Substantia nigra (tissue), 51 donors: ENCODE measurements at places on chromosomes 5 and 9.

- no peak for DNase-seq
Observed at GRCh38 chr5:151556806-151557205, 34.3 kb downstream of the FAT2 start.

- no peak for DNase-seq
Observed at GRCh38 chr5:14869668-14870164, 1.9 kb downstream of the ANKH start.

DNA sequence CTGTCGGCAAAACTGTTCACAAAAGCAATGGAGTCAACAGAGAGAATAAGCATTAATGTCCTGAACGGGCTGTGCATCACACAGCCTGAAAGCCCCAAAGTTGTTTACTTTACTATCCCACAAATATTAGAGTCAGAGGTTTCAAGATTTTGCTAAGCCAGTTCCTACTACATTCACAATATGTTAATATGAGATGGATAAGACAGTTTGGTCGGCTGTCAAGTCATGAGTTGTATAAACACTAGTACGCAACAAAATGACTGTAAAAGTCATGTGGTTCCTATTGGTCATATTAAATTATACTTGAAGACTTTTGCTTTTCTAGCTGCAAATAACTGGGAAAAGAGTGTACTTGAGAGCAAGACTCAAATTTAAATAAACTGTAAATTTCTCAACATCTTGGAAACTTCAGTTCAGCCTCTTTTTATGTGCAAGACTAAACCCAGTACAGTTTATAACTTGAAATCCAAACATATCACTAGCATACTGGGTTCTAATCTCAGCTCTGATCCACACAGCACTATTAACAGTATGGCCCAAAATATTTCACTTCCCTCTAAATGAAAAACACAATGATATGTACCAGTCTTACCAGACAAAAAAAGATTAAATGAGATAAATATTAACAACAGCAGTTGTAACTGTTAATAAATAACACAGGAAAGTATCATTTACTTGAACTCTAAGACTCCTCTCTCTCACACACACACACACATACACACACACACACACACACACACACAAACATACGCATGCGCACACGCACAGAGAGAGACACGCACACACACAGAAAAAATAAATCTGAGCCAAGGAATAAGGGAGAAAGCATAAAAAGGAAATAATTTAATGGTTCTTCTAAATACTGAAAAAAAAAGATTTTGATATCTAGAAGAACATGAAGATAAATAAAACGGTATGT is 33.1 kb downstream of the FANCC start:
- no peak for DNase-seq

GRCh38 chr9:89649039-89649691 is 44.4 kb downstream of the GADD45G start:
- no peak for DNase-seq

- DNase-seq: no peak
Observed at GRCh38 chr9:110520120-110520701, 59.3 kb downstream of the SVEP1 start.

- DNase-seq: no peak
Observed at GRCh38 chr9:120774719-120775118, 18.5 kb downstream of the FBXW2 start.

DNA sequence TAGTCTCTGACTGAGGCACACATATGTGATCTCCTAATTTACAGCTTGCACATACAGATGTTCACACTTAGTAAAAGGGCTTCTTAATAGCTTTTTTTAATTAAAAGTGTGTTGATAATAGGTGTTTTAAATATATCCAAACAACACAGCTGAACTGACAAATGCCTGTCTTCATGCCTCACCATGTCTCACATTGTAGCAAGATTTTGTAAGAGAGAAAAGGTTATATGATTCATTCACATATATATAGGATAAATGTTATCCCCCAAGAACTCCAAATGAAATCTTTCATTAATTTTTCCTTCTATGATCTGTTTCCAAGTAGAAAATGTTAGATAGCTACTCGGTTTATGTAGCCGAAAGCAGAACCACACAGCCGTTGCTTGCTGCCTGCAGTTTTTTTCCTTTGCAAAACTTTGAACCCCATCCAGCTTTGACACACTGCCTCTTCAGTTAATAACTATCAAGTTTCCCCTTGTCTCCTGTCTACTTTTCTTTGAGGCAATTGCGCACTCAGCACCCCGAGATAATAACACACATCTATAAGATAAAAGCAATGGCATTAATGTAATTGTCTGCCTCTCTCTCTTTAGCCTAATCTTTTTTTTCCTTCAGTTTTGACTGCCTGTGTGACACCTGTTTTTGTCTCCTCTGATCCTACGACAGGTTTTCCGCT is 299.2 kb downstream of the BNC2 start:
- DNase-seq: no peak

- no peak for DNase-seq
Observed at GRCh38 chr9:13281356-13282016, 2.0 kb upstream of the MPDZ start.

DNA sequence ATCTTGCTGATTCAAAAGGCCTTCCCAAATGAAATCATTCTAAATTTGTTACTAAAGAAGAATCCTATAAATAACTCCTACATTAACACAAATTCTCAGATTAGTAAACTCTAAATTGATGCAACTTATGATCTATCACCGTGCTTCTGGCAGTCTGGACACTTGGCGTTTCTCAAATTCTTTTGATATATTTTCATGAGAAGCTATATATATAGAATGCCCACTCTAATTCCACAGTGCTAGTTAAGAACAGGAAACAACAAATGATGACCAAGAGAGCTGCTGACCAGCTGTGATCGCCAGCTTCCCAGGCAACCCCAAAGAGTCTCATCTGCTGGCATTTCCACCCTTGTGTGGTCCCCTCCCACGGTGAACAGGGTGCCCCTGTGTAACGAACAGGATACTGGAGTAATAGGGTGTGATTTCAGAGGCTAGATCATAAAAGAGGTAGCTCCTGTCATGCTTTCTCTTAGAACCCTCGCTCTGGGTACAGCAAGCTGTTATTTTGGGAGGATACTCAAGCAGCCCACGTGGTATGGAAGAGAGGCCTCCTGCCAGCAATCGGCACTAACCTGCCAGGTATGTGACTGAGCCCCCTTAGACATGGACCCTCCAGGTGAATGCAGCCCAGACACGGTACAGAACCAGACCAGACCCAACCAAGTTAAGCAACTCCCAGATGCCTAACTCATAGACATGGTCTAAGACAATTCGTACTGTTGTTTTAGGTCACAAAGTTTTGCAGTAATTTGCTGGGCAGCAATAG is 64.7 kb downstream of the CDC14B start:
- DNase-seq: no peak

GRCh38 chr5:90987726-90988125 is 395.4 kb downstream of the ARRDC3 start:
- no peak for DNase-seq

- DNase-seq: no peak
Observed at GRCh38 chr5:136285096-136285855, 80.1 kb downstream of the TRPC7 start.

DNA sequence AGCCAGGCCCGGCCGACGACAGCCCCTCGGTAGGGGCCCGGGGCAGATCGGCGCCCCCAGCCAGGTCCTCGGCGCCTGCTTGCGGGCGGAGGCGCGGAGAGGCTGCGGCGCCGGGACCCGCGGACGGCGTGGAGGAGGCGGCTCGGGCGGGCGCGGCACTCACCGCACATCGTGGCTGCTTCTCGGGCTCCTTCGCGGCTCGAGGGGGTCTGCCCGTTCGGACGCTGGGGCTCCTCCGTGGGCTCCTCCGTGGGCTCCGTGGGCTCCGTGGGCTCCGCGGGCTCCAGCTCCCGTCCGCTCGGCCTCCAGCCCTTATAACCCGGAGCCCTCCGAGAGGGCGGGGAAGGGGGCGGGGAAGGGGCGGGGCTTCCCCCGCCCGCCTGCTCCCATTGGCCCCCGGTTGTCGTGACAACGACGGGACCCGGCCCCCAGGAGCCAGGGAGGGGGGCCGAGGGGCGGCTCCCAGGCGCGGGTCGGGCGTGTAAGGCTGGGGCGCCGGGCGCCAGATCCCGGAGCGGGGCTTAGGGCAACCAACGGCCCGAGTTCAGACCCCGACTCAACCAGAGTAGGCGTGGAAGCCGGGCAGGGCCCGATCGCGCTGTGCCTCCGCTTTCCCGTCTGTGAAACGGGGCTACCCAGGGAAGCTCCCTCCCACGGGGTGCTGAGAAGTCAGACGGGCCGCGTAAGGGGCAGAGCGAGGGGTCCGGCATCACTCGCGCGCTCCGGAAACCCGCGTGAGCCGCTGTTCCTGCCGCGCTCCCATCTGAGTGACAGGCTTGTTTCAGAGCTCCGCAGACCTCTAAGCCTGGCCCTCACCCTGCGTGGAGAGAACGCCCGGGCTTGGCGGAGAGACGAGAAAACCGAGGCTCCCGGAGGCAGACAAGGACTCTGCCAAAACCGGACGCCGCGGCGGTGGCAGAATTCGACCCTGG is at the start of gene GFPT2:
GFPT2 (minus strand) TSS at position 289 of the 932 bp plus-strand sequence; CDS start at position 170, 119 bp downstream.
- peak; percentile 65 for DNase-seq

- no peak for DNase-seq
Observed at GRCh38 chr9:36874921-36875320, 159.1 kb downstream of the PAX5 start.

- no peak for DNase-seq
Observed at GRCh38 chr9:19114680-19115270, 12.1 kb upstream of the HAUS6 start.

- DNase-seq: no peak
Observed at GRCh38 chr5:110844251-110844650, 105.4 kb downstream of the SLC25A46 start.

GRCh38 chr9:116859763-116860162 is 172.7 kb downstream of the TRIM32 start:
- no peak for DNase-seq

DNA sequence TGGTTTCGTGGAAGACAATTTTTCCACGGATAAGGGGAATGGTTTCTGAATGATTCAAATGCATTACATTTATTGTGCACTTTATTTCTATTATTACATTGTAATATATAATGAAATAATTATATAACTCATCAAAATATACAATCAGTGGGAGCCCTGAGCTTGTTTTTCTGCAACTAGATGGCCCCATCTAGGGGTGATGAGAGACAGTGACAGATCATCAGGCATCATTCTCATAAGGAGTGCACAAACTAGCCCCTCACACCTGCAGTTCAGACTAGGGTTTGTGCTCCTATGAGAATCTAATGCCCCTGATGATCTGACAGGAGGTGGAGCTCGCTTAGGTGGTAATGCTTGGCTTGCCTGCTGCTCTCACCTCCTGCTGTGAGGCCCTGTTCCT is 6.4 kb downstream of the ISCA1 start:
- no peak for DNase-seq

DNA sequence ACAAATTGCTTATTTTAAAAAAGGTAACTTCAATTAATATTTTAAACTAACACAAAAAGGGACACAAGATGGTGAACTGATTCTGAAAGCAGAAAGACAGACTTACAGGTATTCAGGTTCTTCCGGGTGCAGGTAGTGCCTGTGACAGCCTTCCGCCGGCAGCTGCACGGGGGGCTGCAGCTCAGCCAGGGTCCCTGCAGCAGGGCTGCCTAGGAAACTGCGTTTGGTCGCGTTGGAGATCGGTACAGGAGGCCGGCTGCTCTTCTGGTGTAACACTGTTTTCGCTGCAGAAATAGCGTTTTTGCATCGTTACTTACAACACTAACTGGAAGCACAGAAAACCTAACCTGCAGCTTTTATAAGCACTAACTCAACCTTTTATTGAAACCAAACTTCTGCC is 80.0 kb downstream of the CAMSAP1 start:
- no peak for DNase-seq

DNA sequence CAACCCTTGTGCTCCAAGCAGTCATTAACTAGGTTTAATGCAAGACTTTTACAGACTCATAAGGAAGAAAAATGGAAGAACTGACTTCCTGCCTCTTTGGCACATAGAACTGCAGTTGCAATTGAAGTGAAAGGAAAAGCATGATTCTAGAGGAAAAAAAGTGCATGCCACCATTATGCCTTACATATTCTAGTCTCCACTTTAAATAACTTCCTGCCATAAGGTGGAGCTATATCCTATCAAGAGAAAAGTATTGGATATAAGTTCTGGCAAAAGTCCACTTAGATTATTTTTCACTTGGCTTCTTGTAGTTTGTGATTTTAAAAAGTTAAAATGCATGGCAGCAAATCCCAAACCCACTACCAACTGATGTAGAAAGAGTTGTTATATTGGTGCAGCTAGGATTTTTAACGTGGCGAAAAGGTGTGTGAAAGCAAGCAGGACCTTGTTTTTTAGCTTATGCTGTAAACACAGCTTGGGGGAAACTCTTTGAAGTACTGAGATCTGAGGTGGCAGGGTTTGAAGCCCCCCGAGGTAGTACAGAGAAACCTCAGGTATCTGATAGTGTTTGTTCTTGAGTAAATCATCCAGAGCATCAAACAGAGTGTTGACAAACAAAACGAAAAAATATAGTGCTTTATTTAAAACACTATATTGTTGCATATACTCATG is 117.9 kb downstream of the ANXA1 start:
- no peak for DNase-seq

GRCh38 chr9:121367306-121368137 is 2.5 kb downstream of the STOM start:
- no peak for DNase-seq

GRCh38 chr5:85452322-85453025 is 1067.8 kb upstream of the EDIL3 start:
- DNase-seq: no peak

GRCh38 chr5:179930788-179931473 is 23.2 kb upstream of the TBC1D9B start:
- no peak for DNase-seq

- DNase-seq: no peak
Observed at GRCh38 chr5:29197631-29198454, 1995.6 kb upstream of the CDH6 start.

DNA sequence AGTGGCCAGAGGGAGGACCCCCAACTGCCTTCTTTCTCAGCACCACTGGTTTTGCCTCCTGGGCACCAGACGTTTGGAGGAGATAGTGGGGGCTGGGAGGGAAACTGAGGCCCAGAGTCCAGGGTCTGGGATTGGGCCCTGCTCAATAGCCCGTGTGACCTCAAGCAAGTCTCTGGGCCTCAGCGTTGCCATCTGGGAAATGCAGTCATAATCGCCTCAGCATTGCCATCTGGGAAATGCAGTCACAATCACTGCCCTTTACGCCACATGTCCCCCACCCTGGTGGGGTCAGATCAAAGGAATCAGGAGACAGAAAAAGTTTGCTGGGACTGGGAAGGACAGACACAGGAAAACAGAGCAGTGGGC is 1.6 kb downstream of the SH2D3C start:
- DNase-seq: no peak

GRCh38 chr5:179118756-179119414 is 58.7 kb downstream of the ZNF354C start:
- no peak for DNase-seq

GRCh38 chr9:121313458-121314152 is 45.6 kb downstream of the GSN start:
- DNase-seq: no peak

- no peak for DNase-seq
Observed at GRCh38 chr9:1757186-1757585, 258.0 kb upstream of the SMARCA2 start.
